ENCODE measurements at places on chromosomes 11 and 22.

GRCh38 chr22:43300891-43301676 is 42.1 kb downstream of the SCUBE1 start:
- DNase-seq, result no peak

DNA sequence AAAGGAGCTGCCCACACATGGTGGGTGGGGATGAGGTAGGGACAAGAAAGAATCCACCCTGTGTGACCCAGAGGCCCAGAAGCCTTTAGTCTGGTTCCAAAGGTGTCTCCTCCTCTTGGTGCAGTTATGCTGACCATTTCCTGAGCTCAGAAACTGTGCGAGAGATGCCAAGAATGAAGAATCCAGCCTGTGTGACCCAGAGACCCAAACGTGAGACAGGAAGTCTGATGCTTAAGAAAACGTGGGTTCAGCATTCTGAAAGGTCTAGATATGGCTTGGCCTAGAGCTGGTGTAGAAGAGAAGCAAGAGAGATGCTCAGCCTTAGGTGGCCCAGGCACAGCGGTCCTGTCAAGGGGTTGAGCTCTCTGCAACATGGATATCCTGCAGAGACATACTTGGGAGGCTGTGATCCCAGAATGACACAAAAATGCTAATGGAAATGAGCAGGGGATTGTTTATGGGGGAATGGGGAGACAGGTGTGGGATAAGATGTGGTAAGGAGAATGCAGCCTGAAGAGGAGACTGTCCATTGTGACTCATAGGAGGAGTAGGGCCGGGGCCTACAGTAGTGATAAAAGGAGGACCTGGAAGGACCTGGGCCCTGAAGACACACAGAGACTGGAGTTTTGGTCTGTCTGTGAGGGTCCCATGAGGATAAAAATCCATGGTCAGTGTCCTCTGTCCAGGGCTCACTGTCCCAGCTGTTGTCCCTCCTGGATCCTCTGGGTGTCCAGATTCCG is 79.0 kb downstream of the ZNF280B start:
- DNase-seq, result no peak

DNA sequence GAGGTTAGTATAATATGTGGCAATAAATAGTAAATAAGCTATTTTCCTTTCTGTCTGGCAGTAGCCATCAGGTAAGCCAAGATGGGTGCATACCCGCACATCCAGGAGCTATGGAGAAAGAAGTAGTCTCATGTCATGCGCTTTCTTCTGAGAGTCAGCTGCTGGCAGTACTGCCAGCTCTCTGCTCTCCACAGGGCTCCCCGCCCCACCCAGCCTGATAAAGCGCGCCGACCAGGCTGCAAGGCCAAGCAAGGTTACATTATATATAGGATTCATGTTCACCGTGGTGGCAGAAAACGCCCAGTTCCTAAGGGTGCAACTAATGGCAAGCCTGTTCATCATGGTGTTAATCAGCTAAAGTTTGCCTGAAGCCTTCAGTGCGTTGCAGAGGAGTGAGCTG is 126.2 kb downstream of the ATG16L2 start:
- no peak for DNase-seq

DNA sequence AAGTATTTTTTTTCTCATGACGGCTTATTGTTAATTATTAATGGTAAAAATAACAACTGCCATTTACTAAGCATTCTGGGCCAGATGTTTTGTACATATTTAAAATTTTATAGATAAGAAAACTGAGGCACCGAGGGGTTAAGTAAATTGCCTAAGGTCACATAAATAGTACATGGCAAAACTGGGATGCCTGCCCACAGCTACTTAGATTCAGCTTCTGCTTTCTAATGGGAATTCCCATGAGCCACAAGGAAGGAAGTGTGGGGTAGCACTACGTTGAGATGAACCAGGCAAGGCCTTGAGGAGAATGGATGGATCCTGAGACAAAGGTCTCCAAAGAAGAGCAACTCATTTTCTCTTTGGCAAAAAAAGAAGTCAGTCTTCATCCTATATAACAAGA is 11.9 kb upstream of the PHF21A start:
- DNase-seq, result no peak

DNA sequence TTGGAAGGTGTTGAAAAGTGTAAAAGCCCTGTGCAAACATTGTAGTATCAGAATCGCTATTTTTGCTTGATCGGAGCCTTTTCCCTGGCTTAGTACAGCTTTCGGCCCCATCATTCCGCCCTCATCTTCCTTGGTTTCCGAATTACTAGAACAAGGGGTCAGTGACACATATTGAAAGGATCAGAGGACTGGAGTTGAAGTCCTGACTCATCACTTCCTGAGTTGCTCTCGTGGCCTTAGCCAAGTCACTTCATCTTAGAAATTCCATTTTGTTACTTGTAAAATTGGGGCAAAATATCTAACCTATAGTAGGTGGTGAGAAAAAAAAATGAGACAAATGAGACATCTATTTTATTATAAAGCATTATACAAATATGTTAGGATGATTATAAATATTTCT is 375.0 kb downstream of the NTM start:
- no peak for DNase-seq

- no peak for DNase-seq
These were observed 224.6 kb downstream of the MN1 start for GRCh38 chr22:27576815-27577573.

DNA sequence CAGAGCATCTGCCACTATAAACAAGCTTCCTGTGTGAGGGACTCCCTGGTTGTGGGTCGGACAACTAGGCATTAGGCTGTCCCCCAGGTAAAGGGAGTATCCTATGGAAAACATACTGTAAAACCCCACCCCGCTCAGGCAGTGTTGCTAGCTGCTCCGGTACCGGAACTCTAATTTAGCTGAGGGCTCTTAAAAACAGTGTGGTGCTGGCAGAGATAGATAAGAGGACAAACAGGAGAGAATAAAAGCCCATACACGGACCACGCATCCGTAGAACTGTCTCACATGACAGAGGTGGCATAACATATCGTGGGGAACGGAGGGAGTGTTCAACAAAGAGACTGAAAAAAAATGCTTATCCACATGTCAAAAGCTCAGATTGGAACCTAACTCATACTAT is 3.4 kb upstream of the MOGAT2 start:
- DNase-seq, result no peak
